ENCODE measurements at places on chromosomes 2 and 18. TPM values are rescaled to one million over a fixed set of nuclear protein-coding genes. Genes with fewer than 3 reads are reported as not detected.

TRIM43 gene
- not detected for total RNA-seq

ZAP70 gene
- total RNA-seq: 3.1 TPM

ITPRIPL1 gene
- total RNA-seq: 8.9 TPM

GRCh38 chr2:20614201-20615067 is 36.5 kb downstream of the HS1BP3 start:
- DNase-seq: no peak
- H3K36me3 ChIP-seq: no peaks in the 10 kb centered on the region
- peak overlapping the region; percentile 56 for H3K27ac ChIP-seq
- peaks cover 48% of the 10 kb centered on the region for H3K4me1 ChIP-seq
- H3K4me3 ChIP-seq: no peak overlapping the region

- no peaks in the 10 kb centered on the region for H3K27me3 ChIP-seq
- H3K36me3 ChIP-seq: no peaks in the 10 kb centered on the region
- peaks cover 44% of the 10 kb centered on the region for H3K4me1 ChIP-seq
- H3K27ac ChIP-seq: peak overlapping the region; percentile 25
- DNase-seq: no peak
Observed at GRCh38 chr18:568731-569130, 11.4 kb upstream of the CETN1 start.

GRCh38 chr2:180882959-180883358 is 97.4 kb upstream of the UBE2E3 start:
- H3K4me3 ChIP-seq: no peak overlapping the region
- H3K27ac ChIP-seq: no peak overlapping the region
- peaks cover 2% of the 10 kb centered on the region for H3K36me3 ChIP-seq
- no peaks in the 10 kb centered on the region for H3K4me1 ChIP-seq
- DNase-seq: no peak

DNA sequence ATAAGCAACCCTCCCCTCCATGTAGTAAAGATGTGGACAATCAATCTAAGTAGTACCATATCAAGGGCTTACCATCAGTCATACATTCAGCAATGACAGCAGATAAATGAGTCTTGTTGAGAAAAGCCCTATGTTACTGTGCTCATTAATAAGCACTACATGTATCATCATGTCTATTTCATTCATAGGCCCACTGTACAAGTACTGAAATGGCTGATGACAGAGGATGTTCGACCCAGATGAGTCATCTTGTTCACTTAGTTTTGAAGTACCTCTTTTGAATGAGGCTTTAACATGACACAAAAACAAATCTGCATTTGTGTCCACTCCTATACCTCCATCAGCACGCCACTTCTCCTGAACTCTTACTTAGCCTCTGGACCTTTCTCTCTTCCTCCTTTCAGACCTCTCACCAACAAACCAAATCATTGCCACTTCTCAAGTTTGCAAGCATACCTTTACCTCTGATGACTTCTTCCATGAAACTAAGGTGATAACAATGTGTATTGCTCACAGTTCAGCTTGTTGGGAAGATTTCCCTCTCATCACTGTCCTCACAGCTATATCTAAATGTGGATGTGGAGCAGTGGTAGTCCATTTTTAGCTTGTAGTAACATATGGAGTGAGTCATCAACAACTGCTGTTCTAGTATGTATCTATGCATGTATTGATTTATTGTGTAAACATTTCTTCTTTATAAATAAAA is 921.0 kb upstream of the SLC39A10 start:
- no peaks in the 10 kb centered on the region for H3K27me3 ChIP-seq
- H3K27ac ChIP-seq: no peak overlapping the region

DNA sequence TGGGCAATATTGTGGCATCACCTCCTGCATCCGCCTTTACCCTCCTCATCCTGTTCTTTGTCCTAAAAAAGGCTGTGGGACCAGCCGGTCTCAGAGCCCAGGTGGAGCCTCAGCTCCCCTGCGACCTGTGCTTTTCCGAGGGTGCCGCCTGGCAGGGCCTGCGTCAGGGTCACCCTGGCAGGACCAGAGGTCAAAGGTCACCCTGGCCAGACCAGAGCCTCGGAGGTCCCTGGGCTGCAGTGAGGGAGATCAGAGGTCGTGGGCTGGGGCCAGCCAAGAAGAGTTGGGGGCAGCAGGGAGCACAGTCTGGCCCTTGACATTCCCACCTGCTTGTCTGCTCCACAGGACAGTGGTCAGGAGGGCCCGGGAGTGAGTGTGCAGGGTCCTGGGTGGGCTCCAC is 31.5 kb downstream of the RBFA start:
- no peaks in the 10 kb centered on the region for H3K4me1 ChIP-seq
- H3K4me3 ChIP-seq: no peak overlapping the region
- H3K27me3 ChIP-seq: no peaks in the 10 kb centered on the region
- H3K36me3 ChIP-seq: peaks cover 12% of the 10 kb centered on the region
- no peak overlapping the region for H3K27ac ChIP-seq
- no peak for DNase-seq

DNA sequence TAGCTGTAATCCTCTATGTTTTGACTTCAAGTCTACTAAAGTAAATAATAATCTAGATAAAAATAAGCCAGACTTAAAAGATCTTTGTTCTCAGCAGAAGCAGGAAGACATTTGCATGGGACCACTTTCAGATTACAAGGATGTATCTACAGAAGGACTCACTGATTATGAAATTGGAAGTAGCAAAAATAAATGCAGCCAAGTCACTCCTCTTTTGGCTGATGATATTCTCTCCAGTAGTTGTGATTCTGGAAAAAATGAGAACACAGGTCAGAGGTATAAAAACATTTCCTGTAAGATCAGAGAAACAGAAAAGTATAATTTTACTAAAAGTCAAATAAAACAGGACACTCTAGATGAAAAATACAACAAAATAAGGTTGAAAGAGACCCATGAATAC is 338.4 kb downstream of the ZNF804A start:
- no peaks in the 10 kb centered on the region for H3K27me3 ChIP-seq
- no peak overlapping the region for H3K4me3 ChIP-seq
- H3K4me1 ChIP-seq: peaks cover 20% of the 10 kb centered on the region
- DNase-seq: no peak

Data from mesothelial cell of epicardium (in vitro differentiated cells).